ENCODE measurements at places on chromosomes 7 and 10.

GRCh38 chr7:144682581-144683280 is 153.1 kb downstream of the TPK1 start:
- no peak for DNase-seq

DNA sequence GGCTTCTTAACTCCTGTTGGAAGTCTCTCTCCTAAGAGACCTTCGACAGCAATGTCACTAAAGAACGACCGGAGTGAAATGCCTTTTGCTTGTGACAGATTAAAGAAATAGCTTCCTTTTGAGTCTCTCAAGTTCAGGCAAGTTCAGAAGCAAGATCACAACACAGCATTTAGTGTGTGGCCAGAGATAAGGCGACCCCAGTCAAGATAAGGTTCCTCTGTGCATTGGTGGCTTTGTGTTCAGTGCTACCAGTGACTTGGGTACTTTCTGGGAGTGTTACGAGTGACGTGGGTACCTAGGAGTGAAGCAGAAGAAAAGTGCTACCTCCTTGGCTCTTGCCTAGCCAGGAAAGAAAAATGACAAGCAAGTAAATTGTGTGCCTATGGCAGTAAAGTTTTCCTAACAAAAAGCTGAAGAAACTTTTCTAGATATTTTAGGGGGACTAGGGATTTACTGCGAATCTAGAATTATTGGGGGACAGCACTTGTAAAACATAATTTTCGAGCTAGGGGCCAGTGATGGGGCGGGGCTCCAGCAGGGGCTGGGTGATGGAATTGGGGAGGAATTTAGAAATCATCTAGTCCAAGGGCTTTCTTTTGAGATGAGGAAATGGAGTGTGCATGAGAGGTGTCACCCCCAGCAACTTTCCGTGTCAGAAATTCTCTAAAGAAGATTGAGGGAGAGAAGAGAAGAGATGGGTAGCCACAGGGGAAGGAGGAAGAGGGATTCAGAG is 191.9 kb upstream of the LYZL2 start:
- DNase-seq, result no peak

DNA sequence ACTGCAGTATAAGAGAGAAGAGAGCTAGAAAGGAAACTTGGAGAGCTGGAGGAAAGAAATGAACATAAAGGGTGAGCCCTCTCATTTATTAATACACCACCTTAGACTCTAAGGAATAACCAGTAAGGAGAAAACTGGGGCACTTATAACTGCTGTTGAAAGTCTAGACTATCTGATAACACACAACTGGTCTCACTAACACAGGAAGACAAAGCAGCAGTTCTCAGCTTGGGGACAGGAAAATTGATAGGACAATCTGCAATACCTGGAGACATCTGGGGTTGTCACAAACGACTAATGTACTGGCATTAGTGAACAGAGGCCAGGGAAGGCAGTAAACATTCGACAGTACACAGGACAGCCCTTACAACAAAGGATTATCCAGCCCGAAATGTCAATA is 6.8 kb downstream of the ELMO1 start:
- DNase-seq, result no peak

GRCh38 chr10:120493411-120494312 is 36.6 kb downstream of the PLPP4 start:
- no peak for DNase-seq

DNA sequence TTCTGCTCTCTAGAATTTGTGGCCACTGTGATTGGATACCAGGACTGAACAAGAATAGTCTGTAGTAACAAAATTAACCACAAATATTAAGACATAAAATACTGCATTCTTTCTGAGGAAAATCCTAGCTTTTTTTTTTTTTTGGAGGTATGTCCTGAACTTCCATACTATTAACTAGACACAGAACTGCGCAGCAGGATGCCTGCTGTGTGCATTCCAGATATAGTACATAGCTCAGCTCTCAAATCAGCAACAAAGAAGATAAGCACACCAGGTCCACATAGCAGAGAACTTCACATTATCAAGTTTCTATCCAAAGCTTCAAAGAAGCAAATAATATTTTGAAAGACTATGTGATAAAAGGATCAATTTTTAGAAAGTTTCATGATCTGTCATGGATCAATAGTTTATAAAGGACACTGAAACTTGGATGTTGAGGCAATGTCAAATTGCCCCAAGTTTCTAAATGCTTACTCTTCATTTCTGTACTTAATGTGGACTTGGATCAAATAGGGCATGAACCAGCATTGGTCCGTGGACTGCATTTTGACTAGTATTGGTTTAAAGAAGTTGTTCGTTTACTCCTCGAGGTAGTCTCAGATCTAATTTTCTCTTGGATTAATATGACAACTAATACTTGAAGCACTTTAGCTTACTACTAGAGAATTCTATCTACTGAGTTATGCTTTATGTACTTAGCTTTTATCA is 15.4 kb downstream of the NAMPT start:
- no peak for DNase-seq

- DNase-seq, result no peak
Measured at GRCh38 chr7:140200061-140200989, 23.5 kb upstream of the KDM7A start.

GRCh38 chr7:26437003-26437532 is 145.4 kb downstream of the SNX10 start:
- no peak for DNase-seq

GRCh38 chr7:78296046-78296597 is 497.5 kb downstream of the PHTF2 start:
- no peak for DNase-seq

GRCh38 chr7:24428676-24429075 is 144.6 kb upstream of the PALS2 start:
- DNase-seq, result no peak

Measured in CD4-positive, alpha-beta T cell treated with Interferon alpha-2 for 1 hour (primary cell).